ENCODE measurements at places on chromosomes 11 and 22.

GRCh38 chr11:126606484-126606883 is 251.0 kb downstream of the ST3GAL4 start:
- no peak for DNase-seq

DNA sequence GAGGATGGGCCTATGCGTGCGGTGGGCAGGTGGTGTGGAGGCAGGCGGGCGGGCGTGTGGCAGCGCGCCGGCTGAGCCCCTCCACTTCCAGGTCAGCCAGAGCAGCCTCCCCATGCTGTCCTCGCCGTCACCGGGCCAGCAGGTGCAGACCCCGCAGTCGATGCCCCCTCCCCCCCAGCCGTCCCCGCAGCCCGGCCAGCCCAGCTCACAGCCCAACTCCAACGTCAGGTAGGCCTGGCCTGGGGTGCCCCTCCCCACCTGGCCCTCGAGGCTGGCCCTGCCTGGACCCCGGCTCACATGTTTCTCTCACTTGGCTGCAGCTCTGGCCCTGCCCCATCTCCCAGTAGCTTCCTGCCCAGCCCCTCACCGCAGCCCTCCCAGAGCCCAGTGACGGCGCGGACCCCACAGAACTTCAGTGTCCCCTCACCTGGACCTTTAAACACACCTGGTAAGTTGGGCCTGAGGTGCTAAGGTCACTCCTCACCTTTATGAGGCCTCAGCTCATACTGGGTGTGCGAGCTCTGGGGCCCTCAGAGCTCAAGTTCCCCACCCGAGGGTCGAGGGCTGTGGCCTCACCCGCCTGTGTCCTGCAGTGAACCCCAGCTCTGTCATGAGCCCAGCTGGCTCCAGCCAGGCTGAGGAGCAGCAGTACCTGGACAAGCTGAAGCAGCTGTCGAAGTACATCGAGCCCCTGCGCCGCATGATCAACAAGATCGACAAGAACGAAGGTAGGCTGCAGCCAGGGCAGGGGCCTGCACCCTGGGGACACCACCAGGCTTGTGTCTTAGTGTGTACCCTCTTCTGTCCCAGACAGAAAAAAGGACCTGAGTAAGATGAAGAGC is 75.3 kb downstream of the MED15 start:
- no peak for DNase-seq

DNA sequence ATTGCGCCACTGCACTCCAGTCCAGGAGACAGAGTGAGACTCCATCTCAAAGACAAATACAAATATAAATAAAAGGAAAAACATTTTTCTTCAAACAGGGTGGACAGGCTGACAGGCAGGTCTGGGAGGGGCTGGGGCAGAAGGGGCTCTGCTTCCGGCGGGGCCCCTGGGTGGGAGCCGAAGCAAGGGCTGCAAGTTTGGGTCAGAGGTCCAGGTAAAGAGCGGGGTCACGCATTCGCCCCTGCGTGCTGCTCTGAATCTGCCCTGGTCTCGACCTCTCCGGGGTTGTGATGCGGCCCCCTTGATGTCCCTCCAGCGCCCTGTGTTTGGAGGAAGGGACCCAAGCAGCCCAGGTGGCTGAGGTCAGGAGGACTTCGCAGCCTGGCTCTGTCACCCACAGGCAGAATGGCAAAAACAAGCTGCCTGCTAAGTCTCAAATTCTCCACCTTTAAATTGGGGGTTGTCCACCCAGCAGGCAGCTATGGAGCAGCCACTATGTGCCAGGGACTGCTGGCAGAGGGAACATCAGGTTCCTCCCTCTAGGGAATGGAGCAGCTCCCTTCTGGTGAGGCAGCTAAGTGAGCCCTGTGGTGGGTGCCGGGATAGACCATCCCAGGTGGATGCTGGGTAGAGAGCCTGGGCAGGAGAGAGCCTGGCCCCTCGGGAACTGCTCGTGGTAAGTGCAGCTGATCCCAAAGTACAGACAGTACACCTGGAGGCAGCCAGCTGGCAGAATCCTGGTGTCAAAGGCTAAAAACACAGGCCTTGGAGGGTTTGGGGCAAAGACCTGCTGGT is 10.3 kb upstream of the PHF21B start:
- DNase-seq = no peak

- no peak for DNase-seq
Observed at GRCh38 chr11:12817681-12818332, 143.6 kb downstream of the TEAD1 start.

DNA sequence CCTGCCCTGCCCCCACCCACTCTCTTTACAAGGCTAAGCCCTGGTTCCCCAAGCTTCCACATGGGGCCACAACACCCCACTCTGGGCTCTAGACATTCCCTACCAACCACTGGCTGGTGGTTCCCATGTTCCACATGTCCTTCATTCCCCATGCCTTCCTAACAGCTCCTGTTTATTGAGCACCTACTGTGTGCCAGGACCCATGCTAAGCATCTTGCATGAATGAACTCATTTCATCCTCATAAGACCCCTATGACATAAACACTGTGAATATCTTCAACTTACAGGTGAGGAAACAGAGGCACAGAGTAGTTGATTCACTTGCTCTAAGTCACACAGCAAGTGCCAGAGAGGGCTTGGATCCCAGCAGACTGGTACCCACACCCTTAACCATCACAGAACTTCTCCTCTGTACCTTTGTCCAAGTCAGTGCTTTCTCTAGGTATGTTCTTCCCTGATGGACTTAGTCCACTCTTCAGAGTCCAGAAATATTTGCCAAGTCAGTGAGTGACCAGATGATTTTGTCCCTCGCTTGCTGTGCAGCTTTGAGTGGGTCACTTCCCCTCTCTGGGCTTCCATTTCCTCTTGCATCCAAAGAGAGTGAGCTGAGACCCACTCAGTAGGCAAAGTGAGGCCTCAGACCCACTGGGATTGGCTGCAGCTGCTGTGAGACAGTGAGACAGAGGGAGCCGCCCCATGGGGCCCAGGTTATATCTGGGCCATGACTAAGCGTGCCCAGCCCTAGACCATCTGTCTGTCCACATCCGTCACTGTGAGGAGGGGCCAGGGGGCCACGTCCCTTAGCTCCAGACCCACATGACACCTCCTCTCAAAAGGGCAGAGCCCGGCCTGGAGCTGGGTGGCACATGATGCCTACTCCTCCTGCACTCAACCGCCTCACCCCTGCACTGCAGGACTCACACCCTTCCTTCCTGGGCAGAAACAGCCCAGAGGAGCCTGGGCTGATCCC is 132.4 kb downstream of the MN1 start:
- DNase-seq = no peak

DNA sequence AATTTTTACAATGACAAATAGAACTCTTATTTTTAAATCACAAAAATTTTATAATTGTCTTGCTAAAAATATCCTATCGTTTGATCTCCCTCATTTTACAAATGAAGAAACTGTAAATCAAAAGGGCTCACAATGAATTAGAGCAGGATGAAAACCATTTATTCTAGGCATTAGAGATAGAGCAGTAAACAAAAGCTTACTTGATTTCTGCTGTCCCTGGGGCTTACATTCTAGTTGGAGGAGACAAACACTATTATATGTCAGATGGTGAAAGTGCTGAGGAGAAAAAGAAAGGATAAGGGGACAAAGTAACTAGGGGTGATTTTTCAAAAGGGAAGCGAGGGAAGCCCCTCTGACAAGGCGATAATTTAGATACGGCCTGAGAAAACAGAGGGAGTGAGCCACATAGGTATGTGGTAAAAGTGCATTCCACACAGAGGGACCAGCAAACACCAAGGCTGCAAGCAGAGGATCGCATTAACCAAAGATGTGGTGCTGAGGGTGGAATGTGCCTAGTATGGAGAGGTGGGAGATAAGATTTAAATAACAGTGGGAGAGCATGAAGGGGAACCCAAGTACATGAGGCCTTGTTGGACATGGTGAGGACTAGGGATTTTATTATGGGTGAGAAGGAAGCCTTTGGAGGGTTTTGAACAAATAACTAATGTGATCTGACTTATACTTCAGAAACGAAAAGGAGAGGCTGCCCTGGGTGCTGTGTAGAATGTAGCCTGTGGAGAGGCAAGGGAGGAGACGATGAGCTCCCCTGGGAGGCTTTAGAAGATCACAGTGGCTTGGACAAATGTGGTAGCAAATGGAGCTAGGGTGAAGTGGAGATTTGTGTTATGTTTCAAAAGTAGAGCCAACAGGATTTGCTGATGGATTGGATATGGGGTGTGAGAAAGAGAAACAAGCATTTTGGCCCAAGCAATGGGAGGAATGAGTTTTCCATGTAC is 62.1 kb downstream of the PDHX start:
- no peak for DNase-seq

DNA sequence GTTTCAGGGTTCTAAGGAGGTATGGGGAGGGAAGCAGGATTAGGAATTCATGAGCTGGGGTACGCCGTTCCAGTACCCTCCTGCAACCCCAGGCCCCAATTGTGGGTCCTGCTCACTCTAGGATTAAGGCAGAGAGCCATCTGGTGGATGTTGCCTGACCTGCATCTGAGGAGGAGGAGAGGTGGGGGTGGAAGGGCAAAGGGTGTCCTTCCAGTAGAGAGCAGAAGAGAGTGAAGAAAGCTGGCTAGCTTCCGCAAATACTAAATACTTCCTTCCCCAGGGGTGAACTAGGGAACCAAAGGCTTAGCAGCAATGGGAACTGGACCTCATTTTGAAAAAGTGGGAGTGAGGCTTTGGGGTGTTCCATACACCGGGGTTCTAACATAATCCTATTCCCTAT is 10.6 kb downstream of the LRRC51 start:
- DNase-seq = peak; percentile 70

GRCh38 chr11:126793596-126793995 is 207.0 kb downstream of the KIRREL3 start:
- no peak for DNase-seq

All from posterior cingulate gyrus (tissue), 11 donors.